T-cell (primary cell): ENCODE measurements at places on chromosomes 13 and 19. TPM values are rescaled to one million over a fixed set of nuclear protein-coding genes. Genes with fewer than 3 reads are reported as not detected.

- peak; percentile 75 for DNase-seq
- peaks cover 40% of the 10 kb centered on the region for H3K4me1 ChIP-seq
- H3K4me3 ChIP-seq, result no peak overlapping the region
- H3K27ac ChIP-seq, result peak overlapping the region; percentile 73
- H3K27me3 ChIP-seq, result no peaks in the 10 kb centered on the region
- no peaks in the 10 kb centered on the region for H3K36me3 ChIP-seq
Observed at GRCh38 chr19:51123381-51123800, 1.3 kb upstream of the SIGLEC9 start.

DNA sequence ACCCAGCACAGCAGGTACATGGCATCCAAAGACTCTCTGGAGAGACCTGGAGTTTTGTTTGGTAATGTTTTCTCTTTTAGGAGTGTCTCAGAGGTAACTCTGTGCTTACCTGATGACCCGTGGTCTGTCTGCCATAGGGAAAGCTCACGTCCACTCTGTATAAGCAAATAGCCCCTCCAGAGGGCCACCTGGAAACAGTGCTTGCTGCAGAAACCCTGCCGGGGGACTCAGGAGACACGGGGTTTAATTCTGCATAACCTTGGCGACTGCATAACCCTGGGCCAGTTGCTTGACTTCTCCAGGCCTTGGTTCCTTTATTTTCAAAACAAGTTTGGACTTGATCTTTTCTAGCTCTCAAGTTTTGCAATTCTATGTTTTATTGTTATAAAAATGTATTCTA lies 187.2 kb upstream of the SOX1 start:
- no peak overlapping the region for H3K4me3 ChIP-seq
- H3K27me3 ChIP-seq, result no peaks in the 10 kb centered on the region
- no peaks in the 10 kb centered on the region for H3K4me1 ChIP-seq
- DNase-seq, result no peak
- no peaks in the 10 kb centered on the region for H3K36me3 ChIP-seq

The ZNF283 gene
- 12.7 TPM for total RNA-seq

DNA sequence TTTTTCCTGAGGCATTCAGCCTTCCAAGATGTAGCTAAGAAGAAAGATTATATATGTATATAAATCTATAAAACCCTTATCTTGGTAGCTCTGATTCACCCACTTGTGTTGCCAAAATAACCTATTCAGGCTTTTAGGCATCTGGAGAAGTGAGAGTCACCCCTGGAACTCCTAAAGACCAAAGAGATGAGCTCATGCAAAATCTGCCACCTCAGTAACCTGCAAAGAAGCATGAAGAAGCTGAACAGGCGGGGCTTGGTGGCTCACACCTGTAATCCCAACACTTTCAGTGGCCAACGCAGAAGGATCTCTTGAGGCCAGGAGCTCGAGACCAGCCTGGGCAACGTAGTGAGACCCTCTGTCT lies 393.7 kb downstream of the FOXO1 start:
- H3K4me1 ChIP-seq, result peaks cover 20% of the 10 kb centered on the region
- H3K36me3 ChIP-seq, result no peaks in the 10 kb centered on the region
- H3K27me3 ChIP-seq, result no peaks in the 10 kb centered on the region
- DNase-seq, result no peak

The NCR1 gene
- total RNA-seq, result 4.1 TPM

DNA sequence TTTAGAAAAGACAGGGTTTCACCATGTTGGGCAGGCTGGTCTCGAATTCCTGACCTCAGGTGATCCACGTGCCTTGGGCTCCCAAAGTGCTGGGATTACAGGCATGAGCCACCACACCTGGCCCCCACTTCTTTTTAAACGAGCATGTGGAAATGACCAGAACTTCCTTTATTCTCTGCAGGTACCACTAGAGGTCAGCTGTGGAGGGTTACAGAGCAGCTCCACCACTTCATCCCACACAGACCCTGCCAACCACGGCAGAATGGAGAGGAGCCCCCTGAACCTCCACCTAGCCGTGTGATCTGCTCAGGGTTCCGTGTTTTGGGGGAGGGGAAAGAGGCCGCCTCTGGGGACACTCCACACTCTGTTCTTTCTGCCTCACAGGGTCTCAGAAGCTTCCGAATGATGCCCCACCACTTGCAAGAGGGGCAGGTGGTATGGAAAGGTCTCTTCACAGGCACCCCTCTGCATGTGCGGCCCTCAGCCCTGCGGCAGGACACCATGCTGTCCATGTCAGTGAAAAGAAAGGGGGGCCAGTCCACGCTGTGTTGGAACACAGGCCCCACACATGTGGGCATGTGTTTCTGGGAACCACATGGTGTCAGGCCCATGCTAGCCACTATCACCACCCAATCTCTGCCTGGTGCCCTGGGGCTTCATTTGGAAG lies 465.0 kb downstream of the TSHZ3 start:
- no peak for DNase-seq
- no peak overlapping the region for H3K27ac ChIP-seq
- peaks cover 23% of the 10 kb centered on the region for H3K27me3 ChIP-seq

The SIAH3 gene
- total RNA-seq, result 0.19 TPM

The IER2 gene
- 332 TPM for total RNA-seq
